Activated CD4-positive, alpha-beta T cell treated with anti-CD3 and anti-CD28 coated beads, Interleukin-10, Interleukin-2, amounts not matched to agents 100 ng/mL and 50 ng/mL, durations not matched to agents 16 hours and 8 hours (primary cell): ENCODE measurements at places on chromosomes 7 and 10.

DNA sequence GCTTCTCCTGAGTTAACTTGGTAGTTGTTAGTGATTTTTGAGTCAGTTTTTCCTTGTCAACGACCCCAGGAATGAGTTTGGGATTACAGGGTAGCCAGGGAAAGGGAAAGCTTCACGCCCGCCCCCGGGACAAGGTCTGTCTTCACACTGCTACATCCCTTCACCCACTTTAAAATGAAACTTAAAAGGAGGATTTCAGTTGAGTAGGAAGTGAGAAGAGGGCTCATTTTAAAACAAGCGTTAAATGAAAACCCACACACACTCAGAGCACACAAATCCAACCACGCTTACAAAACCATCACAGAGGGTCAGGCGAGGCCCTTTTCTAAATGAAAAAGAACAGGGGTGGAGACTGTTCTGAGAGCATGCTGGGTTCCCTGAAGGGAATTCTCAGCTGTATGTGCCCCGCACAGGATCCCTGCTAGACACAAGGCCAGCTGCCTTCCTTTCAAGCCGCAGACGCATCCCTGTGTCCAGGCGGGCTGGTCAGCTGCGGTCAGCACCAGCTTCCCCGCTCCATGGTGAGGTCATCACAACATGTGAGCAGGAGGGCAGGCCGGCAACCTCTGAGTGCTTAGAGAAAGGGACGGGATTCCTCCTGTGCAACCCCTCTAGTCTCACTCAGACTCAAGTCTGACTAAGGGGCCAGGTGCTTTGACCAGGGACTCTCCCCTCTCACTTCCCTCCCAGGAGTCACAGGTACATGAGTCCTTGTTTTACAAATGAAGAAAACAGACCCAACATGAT lies 111.8 kb downstream of the EGFR start:
- peak; percentile 52 for DNase-seq

DNA sequence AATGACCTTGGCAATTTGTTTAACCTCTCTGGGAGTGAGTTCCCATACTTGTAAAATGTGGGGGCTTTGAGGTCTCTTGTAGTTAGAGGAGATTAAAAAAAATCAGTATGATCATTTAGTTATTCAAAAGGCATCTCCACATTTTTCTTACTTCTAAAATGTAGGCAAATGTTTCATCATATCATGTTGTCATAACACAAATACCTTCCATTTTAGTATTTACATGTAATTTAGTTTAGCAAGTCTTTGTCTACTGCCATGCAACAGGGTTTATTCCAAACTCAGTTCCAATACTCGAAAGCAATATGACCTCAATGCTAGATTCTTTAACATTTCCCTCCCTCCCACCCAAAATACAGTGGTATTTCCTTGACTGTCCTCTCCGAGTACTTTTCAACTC lies 262.8 kb upstream of the IMMP2L start:
- DNase-seq, result no peak

GRCh38 chr10:71212318-71213126 lies at the start of gene UNC5B:
UNC5B (plus strand) TSS chr10:71212570; CDS start chr10:71212986, 416 bp downstream.
- DNase-seq, result peak; percentile 74

DNA sequence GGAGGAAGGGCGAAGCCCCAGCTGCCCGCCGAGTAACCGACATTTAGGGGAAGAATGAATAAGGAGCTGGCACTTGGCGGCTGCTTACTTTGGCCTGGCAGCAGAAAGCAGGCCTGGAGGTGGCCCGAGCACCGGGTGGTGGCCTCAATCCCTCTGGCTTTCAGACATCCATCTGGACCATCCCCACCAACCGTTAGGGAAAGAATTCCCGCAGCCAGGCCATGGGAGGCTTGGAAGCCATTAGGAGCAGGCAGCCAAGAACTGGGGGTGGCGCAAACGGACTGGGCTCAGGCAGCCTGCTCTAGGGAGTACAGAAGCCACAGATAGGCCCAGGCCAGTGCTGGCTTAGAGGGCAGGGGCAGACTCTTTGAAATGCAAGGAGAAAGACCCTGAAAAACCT lies 132.7 kb downstream of the NEURL1 start:
- no peak for DNase-seq

GRCh38 chr10:67603701-67604100 lies 92.3 kb downstream of the CTNNA3 start:
- no peak for DNase-seq

DNA sequence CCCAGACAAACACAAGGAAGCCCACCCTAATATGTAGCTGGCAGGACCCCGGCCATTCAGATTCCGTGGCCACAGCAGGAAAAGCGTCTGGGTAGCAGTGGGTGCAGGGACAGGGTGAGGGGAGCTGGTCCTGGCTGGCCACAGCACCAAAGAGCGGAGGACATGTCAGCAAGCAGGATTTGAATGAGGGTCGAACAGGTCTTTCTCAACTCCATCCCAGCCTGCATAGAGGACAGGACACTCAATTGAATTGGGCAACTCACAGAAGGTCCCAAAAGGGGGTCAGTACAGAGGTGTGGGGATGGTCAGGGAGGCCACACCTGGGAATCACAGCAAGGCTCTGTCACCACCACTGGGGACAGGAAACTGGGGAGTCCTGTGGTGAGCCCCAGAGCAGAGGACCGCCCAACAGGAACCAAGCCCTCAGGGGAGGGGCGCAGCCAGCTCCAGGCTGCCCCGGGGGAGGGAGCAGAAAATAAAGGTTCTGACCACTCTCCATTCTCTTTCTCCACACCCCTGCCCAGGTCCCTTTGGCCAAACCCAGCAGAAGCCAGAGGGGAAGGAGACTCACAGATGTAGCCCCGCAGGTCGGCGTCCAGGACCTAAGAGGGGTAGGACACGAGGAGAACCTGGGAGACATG lies 108.7 kb upstream of the PPP2R2D start:
- DNase-seq, result no peak

- DNase-seq, result peak; percentile 63
Observed at GRCh38 chr7:142384493-142384922, 126.7 kb upstream of the PRSS58 start.

- no peak for DNase-seq
Observed at GRCh38 chr10:46286991-46287693, at the start of gene ANTXRL. ANTXRL (plus strand) TSS chr10:46286997; CDS start chr10:46287263, 266 bp downstream.

DNA sequence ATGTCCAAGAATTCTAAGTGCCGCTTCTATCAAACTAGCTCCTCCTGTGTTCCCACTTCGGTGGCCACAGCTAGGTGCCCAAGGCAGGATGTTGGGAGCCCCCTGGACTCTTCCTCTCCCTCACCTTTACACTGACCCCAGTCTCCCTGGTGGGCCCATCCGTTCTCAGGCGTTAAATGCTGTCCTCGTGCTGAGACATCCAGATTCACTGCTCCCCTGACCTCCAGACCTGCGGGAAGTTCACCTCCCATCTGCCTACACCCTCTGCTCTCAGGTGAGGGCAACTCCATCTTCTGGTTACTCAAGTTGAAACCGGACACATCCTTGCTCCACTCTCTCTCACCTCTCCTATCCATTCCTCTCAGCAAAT lies 114.3 kb downstream of the ARHGAP22 start:
- no peak for DNase-seq

GRCh38 chr7:30557245-30557644 lies 37.4 kb upstream of the GARS1 start:
- DNase-seq, result no peak

- DNase-seq, result no peak
Observed at GRCh38 chr7:4842319-4843064, 19.3 kb downstream of the PAPOLB start.

- peak; percentile 6 for DNase-seq
Observed at GRCh38 chr7:108063520-108063933, 60.6 kb upstream of the LAMB1 start.

DNA sequence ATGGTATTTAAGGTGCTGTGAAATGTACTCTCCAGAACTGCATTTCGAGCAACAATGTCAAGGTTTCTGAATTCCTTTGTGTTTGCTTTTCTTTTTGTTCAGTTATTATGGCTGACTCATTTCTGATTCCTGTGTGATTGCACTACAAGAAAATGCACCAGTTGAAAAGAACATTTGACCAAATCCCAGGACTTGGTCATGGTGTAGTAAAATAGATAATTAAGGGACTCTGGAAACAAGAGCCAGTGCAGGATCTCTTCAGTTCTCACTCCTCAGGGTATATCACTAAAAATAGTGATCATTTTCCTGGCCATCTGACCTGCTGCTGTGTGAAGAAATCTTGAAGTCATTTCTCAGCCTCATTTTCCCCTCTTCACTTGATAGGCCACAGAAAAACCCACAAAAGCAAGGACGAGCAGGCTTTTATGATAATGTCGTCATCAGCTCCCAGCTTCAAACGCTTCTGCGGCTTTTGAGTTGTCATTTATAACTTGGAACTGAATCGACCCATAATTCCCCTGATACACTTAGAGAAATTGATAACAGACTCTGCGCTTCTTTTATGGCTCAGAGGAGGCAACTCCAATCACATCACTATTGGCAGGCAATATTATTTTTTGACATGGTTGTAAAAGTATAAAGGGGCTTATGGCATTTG lies 274.7 kb downstream of the HDAC9 start:
- DNase-seq, result no peak

DNA sequence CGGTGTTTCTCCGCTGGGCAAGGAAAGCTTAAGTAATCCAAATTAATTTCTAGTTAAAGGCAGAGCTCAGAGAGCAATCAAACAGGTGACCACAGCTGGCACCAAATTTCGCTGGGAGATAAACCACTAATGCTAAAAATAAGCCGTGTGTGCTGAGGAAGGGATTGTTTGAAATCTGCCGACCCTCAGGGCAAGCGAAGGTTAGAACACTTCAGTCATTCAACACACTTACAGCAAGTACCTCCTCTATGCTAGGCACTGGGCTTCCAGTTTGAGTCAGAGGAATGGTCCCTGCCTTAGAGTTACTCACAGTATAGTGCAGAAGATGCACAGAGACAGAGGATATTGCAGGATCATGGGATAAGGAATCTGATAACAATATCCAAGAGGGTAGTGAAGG lies 467.9 kb upstream of the PODXL start:
- DNase-seq, result no peak

DNA sequence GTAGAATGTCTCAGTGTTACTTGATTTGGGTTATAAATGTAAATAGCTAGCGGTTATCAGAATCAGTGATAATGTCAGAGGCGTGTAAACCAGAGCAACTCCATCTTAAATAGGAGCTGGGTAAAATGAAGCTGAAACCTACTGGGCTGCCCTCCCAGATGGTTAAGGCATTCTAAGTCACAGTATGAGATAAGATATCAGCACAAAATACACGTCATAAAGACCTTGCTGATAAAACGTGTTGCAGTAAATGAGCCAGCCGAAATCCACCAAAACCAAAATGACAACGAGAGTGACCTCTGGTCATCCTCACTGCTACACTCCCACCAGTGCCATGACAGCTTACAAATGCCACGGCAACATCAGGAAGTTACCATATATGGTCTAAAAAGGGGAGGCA lies 172.3 kb downstream of the CHRM2 start:
- DNase-seq, result no peak

- DNase-seq, result no peak
Observed at GRCh38 chr10:72852508-72852907, 41.0 kb upstream of the OIT3 start.

DNA sequence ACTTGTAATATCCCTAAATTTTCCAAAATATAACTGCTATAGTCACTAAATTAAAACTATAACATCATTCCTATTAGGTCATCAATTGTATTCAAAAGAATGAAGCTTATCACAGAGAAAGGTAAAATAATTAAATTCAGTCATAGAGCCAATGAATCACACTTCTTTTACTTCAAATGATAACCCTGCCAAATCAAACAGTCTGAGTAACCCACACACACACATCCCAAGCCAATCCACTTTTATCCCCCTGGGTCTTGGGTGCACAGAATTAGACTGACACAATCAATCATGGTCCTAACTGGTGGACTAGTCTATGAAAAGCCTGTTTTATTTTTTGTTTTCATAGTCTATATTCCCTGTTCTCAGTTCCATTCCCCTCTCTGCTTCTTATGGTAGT lies 25.6 kb downstream of the CTNNA3 start:
- no peak for DNase-seq

DNA sequence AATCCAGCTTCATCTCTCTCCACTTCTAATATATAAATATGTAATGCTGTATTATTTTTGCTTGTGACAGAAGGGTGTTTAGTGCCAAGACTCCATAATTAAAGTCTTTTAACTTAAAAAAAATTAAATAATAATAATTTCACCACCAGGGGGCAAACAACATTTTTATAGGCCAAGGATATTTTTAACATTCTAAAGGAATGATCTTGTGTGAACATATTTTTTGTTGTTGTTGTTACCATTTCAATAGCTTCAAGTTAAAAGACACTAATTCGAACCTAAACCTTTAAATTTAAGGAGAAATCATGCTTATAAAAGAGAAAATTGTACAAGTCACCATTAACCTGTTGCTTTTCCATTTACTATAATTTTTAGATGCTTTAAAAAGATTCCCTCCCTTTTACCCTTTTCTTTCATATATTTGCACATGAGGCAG lies 7.5 kb upstream of the DNAJC1 start:
- peak; percentile 10 for DNase-seq

DNA sequence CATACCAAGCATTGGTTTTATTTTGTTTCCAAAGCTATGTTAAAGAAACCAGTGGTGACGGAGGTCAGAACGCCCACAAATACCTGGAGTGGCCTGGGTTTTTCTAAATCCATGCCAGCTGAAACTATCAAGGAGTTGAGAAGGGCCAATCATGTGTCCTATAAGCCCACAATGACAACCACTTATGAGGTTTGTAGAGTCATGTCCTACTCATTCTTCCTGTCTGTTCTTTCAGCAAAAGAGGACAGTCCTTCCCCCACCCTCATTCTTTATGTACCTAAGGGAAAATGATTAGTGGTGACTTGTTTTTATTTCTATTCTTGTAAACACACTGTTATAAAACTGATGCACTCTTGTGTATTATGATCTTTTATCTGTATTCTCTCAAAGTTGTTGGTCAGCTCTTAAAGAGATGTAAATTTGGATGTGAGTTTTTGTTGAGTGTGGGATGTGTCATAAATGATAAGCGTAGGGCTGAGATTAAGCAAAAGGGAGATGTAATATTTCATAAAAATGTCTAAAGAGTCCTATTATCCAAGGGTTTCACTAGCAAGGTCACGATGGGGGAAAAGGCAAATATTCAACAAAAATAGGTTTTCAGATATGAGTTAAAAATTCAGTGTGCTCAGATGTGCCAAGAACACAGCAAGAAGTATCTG lies 294.4 kb downstream of the BICC1 start:
- DNase-seq, result no peak

GRCh38 chr7:47611045-47611511 lies 29.2 kb upstream of the TNS3 start:
- no peak for DNase-seq

- DNase-seq, result no peak
Observed at GRCh38 chr7:16359216-16359615, 62.1 kb downstream of the CRPPA start.

DNA sequence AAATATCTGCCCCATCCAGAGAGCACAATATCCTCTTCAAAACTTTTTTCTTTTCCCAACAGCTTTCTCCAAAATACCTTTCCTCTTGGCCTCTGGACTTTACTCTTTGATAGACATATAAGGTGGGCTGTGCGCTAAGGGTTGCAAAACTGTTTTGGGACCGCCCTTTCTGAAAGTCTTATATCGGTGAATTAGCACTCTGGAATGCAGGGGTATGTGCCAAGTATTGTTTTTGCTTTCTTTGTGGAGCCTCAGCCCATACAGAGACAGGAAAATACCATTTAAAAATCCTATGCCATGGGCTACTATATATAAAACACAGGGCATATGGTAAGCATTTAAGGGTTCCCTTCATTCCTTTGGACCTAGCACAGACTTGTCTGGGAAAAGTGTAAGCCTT lies 37.7 kb downstream of the PPP1R17 start:
- no peak for DNase-seq

- DNase-seq, result no peak
Observed at GRCh38 chr10:109770663-109771062, 152.6 kb downstream of the XPNPEP1 start.
